GM20000 (cell line): ENCODE measurements at places on chromosomes 12 and 14.

DNA sequence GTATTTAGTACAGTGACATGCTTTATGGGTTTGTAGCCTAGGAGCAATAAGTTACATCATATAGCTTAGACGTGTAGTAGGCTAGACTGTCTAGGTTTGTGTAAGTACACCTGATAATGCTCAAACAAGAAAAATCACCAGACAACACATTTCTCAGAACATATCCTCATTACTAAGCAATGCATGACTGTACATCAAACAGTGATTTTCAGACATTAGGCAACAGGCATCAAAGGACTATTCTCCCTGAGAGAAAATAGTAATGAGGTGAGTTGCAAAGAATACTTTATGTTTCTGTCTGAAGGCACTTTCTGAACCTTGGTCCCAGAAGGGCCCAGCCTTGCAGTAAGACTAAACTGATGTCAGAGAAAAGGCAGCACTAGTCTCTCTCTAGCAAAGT lies 48.4 kb upstream of the SYT10 start:
- no peak for DNase-seq

DNA sequence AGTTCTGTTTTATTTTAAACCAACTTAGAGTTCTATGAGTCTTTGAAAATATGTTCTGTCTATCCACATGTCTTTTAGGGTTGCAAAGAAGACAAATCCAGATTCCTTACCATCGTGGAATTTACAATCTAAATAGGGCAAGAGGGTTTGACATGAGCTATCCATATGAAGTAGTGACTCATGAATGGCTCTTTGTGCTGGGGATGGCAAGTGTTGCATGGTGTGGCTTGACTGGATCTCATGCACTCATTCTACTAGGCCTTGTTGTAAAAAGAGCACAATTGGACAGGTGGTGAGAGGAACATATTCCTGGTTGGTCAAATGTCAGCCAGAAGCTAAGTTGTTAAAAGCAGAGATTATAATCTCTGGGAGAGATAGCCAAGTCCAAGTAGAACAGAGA lies 509.1 kb downstream of the DIO2 start:
- no peak for DNase-seq

DNA sequence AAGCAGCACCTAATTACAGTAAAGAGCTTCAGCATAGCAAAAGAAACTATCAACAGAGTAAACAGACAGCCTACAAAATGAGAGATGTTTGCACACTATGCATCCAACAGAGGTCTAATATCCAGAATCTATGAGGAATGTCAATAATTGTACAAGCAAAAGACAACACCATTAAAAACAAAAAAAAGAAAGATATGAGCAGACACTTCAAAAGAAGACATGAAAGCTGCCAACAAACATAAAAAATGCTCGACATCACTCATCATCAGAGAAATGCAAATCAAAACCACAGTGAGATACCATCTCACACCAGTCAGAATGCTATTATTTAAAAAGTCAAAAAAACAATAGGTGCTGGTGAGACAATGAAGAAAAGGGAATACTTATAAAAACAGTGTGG lies 273.1 kb downstream of the TMTC2 start:
- DNase-seq, result no peak

GRCh38 chr12:93214523-93215289 lies 163.0 kb upstream of the NUDT4 start:
- no peak for DNase-seq
